Suppressor macrophage (primary cell): ENCODE measurements at places on chromosomes 4 and X.

DNA sequence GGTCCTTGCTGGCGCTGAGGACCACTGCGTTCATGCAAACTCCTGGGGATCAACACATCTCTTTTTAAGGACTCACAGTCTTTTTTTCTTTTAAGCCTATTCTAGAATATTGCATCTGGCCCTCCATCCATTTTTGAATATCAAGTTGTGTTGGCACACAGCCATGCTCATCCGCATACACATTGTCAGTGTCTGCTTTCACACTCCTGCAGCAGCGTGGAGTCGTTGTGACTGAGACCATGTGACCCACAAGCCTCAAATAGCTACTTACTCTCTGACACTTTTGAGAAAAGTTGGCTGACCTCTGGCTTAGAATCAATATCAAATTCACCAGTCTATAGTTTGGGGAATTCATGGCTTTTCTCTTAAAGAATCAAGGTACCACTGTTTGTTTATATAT is 191.8 kb upstream of the S100G start:
- no peak for DNase-seq

DNA sequence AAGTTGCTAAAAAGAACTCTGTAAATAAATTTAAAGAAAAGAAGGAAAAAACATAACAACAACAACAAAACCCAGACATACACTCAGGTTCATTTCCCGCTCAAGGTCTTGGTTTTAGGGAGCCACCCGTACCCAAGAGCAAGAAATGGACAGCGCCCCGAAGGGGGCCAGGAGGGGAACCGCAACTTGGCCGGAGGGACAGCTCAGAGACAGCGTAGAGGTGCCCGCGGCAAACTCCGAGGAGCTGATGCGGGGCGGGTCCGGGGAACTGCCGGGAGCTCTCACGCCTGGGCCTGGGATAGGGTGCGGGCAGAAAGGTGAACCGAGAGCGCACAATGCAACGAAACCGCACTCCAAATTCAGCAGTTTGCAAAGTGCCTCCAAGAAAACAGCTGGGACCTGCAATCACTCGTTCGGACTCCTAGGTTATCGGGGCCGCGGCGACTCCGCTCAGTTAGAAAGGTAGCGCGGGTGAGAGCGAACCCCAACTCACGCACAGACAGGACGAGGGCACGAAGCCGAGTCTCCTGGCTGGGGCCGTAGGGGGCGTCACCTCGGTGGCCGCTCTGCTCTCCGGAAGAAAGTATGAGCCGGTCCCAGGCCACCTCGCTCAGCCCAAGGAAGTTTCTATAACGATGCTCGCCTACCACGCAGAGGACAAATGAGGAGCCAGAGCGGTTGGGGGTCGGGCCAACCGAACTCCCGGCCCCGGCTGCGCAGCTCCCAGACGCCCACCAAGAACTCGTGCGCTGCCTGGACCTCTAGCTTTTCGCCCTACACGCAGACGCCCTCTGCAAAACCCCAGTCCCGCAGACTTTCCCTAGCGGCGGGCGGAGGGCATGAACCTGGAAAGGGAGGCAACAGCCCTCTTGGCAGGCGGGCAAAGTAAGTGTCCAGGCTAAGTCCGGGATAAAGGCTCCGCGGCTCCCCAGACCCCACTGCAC is 1.4 kb downstream of the NDNF start:
- peak; percentile 35 for DNase-seq

- no peak for DNase-seq
Observed at GRCh38 chr4:32560306-32560705, 1840.1 kb downstream of the PCDH7 start.

DNA sequence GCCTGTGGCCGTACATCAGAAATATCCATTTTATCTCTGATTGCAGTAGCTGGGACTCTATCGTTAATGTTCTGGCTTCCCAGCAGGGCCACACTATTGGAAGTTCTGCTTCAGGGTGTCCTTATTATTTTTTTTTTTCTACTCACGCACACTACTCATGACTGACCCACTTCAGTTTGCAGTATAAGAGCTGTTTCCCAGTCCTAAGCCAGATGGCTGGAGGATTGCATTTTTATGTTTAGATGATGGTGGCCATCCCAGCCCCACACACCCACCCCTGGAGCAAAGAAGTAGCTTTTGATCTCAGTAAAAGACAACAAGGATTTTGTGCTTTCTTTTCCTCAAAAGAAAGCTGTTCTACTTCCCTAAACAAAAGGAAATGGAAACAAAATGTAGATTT is 557.0 kb upstream of the GALNTL6 start:
- DNase-seq = no peak

- no peak for DNase-seq
Observed at GRCh38 chr4:48223633-48224295, 45.9 kb downstream of the TEC start.

DNA sequence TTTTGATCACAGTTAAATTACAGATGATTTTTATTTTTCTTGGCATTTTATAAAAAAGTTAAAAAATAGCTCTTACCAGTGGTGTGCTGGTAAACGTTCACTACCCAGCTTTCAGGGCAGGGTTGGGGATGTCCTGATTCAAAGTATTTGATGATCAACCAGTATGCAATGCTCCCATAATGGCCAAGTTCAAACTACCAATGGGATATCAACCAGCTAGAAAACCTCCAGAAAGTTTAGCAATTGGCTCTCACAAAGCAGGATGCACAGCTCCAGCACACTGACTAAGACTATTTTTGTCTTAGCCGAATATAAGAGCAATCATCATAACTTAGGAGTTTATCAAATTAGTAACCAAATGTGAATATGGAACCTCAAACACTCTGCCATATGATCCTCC is 108.0 kb upstream of the PDE5A start:
- no peak for DNase-seq

DNA sequence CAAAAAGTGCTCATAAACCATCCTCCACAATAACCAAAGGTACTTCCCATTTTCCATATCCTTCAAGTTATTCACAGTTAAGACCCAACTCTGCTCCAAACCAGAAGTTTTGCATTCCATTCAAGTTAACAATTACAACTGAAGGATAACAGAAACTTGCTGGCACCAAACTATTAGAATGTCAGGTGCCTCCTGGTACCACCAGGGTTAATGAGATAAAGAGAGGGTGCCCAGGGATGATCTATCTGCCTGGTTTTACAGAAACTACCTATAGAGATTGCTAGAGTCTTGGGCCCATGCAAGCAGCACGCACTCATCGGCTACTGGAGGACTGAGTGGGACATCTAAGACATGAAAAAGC is 114.6 kb downstream of the RBM47 start:
- DNase-seq = no peak

GRCh38 chr4:39648827-39649558 is 10.3 kb upstream of the SMIM14 start:
- DNase-seq = no peak

GRCh38 chr4:82802911-82803310 is 4.3 kb upstream of the SCD5 start:
- peak; percentile 66 for DNase-seq

- DNase-seq = no peak
Observed at GRCh38 chrX:52424656-52425055, 55.8 kb downstream of the XAGE2 start.

DNA sequence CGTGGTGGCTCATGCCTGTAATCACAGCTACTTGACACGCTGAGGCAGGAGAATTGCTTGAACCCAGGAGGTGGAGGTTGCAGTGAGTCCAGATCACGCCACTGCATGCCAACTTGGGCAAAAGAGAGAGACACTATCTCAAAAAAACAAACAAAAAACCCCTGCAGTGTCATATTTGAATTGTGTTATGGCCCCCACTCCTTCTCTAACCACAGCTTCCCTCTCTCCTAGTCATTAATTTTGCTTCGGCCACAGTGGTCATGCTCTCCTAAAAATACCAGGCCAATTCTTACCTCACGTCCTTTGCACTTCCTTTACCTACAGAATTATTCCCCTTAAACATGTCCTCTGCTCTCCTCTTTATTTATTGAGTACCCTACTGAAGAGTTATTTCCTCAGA is 206.1 kb downstream of the PPP3CA start:
- DNase-seq = peak; percentile 38

DNA sequence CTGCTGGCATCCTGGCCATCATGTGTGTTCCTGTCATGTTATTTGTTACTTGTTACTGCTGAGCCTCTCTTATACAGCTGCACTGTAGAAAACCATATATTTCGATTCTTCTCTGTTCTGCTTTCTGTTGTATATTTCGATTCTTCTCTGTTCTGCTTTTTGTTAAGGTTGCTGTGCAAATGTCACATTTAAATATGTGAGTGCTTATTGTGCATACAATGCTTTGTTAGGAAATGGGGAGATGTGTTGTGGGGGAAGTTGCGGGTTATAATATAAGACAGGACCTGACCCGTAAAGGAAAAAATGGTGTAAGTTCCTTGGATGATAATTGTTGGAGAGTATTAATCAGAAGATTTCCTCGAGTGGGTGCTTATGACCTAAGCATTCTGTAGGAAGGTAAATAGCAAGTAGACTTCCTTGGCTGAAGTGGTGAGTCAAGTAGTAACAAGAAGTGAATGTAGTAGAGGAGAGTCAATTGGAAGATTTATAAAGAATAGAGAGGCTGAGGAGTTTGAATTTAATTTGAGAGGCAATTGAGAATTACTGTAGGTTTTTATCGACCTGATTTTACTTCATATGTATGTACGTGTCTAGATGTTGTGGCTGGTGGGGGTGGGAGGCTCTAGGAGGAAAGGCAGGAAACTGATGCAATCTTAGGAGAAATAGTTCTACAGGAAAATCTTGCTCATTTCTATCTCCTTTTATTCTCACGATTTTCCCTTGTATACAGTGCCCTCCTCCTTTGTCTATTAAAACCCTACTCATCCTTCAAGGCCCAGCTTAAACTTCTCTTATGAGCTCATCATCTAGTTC is 8.5 kb downstream of the OGT start:
- peak; percentile 74 for DNase-seq

GRCh38 chrX:81202456-81202819 is 536 bp downstream of the SH3BGRL start:
- no peak for DNase-seq

DNA sequence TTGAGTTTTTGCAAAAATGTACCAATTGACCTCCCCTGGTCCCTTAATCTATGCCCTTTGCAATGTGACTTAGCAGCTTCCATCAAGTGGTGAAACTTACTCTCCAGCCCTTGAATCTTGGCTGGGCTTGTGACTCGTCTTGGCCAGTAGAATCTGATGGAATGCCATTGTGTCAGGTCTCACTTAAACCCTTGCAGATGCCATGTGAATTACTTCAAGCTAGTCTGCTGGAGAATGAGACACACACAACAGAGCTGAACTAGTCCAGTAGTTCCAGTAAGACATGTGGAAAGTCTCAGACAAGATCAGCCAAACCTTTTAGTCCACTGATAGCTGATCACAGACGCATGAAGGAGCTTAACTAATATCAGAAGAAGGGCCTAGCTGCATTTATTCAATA is 567.8 kb upstream of the CPEB2 start:
- no peak for DNase-seq
